Forelimb muscle (tissue), 1 donor: ENCODE measurements at places on chromosomes 6 and 20. TPM values are rescaled to one million over a fixed set of nuclear protein-coding genes. Genes with fewer than 3 reads are reported as not detected.

- DNase-seq: no peak
These were observed 180.5 kb downstream of the SYNDIG1 start for GRCh38 chr20:24649787-24650490.

GRCh38 chr6:36374972-36375371 lies 12.5 kb downstream of the ETV7 start:
- no peak for DNase-seq

- DNase-seq: no peak
These were observed 18.7 kb upstream of the TTPAL start for GRCh38 chr20:44457016-44457415.

Gene CST2
- polyA plus RNA-seq: not detected
